ENCODE measurements at places on chromosomes 2 and 18. TPM values are rescaled to one million over a fixed set of nuclear protein-coding genes. Genes with fewer than 3 reads are reported as not detected.
A peak's percentile ranks its signal among the peaks of the same experiment; 100 is the strongest.

The STPG4 gene
- total RNA-seq: not detected

The SLC11A1 gene
- 0.29 TPM for total RNA-seq

The TNS1 gene
- 29.8 TPM for total RNA-seq

The NTSR2 gene
- total RNA-seq: not detected

The VWC2L gene
- not detected for total RNA-seq

The ATOH8 gene
- 0.11 TPM for total RNA-seq

The REG1B gene
- total RNA-seq: not detected

The FSHR gene
- total RNA-seq: not detected

DNA sequence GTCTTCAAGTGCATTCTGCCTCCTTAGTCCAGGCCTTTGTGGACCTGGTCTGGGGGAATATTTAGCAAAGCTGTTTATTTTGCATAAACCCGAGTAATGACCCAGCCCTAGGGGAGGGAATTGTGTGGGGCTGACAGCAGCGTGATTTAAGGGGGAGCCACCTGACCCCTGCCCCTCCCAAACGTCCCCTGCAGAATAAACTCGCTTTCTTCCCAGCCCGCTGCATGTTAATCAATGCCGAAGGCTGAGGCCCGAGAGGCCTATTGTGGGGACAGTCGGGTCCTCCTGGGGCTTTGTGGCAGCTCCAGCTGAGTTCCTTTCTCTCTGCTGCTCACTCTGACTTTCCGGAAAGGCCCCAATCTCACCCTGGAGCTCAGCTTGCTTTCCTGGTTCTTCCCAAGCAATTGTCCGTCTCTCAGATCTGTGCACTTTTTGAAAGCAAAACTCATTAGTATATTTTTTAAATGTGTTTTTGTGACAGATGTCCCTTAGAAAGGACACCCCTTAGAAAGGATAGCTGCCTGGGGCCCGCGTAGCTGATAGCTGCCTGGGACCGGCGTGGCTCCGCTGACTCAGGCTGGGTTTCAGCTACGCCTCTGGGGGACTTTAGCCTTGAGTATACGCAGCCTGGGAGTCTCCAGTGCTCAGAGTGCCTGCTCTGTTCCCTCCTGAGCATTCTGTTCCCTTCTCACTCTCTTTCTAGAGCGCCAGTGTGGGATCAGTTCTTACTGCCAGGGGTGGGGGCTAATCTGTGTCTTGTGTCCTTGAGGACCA, 158.3 kb downstream of the GLI2 start:
- H3K4me3 ChIP-seq: no peak overlapping the region
- no peak for DNase-seq
- H3K36me3 ChIP-seq: no peaks in the 10 kb centered on the region
- H3K27me3 ChIP-seq: no peaks in the 10 kb centered on the region

DNA sequence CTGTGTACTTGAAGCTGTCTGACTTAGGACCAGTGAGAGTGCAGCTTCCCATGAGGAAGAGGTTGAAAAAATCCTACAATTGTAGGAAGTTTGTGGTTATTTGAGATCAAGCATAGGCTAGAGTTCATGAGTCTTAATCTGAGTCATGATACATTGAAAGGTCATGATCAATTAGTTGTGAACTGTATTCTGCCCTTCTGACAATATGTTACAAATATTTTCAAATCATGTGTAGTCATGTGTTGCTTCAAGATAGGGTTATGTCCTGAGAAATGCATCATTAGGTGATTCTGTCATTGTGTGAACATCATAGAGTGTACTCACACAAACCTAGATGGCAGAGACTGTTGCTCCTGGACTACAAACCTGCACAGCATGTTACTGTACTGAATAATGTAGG, 68.4 kb upstream of the MFF start:
- DNase-seq: no peak
- no peak overlapping the region for H3K27ac ChIP-seq
- H3K4me3 ChIP-seq: no peak overlapping the region
- H3K4me1 ChIP-seq: no peaks in the 10 kb centered on the region
- H3K27me3 ChIP-seq: no peaks in the 10 kb centered on the region

GRCh38 chr2:42054714-42055430, 7.1 kb downstream of the PKDCC start:
- H3K4me1 ChIP-seq: no peaks in the 10 kb centered on the region
- H3K4me3 ChIP-seq: no peak overlapping the region
- H3K27me3 ChIP-seq: peaks cover 12% of the 10 kb centered on the region
- H3K36me3 ChIP-seq: no peaks in the 10 kb centered on the region
- no peak for DNase-seq

- no peak overlapping the region for H3K27ac ChIP-seq
- no peak for DNase-seq
- no peak overlapping the region for H3K4me3 ChIP-seq
- H3K36me3 ChIP-seq: peaks cover 5% of the 10 kb centered on the region
These were observed 31.2 kb upstream of the GPR17 start for GRCh38 chr2:127614731-127615130.

DNA sequence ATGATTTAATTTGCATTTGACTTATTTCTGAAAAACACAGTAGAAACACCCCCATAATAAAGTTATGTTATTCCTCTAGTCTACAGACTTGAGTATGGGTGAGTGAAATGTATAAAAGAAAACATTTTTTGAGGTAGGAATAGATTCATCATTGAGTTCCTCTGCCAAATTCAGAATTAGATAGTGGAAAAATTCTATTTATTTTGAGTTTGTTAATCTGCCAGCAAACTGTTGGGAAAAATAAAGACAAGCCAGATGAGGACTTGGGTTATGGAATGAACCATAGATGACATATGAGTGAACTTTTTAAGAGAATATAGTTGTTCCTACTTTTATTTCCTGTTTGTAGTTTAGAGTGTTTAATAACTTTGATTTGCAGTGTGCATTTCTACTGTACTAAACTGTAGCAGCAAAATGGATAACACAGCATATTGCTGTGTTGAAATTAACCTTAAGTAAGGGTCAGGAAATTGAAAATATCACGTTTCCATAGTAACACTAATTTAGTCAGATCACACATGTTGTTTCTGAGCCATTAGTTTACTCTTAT, 35.6 kb upstream of the PNPT1 start:
- H3K27me3 ChIP-seq: no peaks in the 10 kb centered on the region
- no peak overlapping the region for H3K4me3 ChIP-seq
- H3K36me3 ChIP-seq: no peaks in the 10 kb centered on the region
- H3K27ac ChIP-seq: no peak overlapping the region
- H3K4me1 ChIP-seq: no peaks in the 10 kb centered on the region
- DNase-seq: no peak

DNA sequence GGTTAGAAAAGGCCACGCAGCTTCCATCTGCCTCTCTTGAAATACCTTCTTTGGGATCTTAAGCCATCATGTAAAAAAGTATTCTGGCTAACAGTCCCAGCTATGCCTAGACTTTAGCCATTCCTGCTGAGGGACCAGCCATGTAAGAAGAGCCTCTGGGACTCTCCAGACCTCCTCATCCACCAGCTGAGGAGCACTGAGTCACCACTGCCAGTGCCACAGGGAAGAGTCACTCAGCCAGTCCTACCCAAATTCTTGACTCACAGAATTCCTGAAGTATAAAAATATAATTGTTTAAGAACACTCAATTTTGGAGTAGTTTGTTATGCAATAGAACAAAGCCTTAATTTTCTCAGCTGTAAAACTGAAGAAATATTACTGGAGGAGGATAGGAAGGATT, 436.7 kb downstream of the ZEB2 start:
- no peaks in the 10 kb centered on the region for H3K27me3 ChIP-seq
- DNase-seq: no peak
- H3K36me3 ChIP-seq: peaks cover 3% of the 10 kb centered on the region
- no peaks in the 10 kb centered on the region for H3K4me1 ChIP-seq

- DNase-seq: no peak
- H3K4me3 ChIP-seq: no peak overlapping the region
- H3K27ac ChIP-seq: no peak overlapping the region
- H3K27me3 ChIP-seq: no peaks in the 10 kb centered on the region
These were observed 43.0 kb downstream of the KIF3C start for GRCh38 chr2:25939257-25939668.

DNA sequence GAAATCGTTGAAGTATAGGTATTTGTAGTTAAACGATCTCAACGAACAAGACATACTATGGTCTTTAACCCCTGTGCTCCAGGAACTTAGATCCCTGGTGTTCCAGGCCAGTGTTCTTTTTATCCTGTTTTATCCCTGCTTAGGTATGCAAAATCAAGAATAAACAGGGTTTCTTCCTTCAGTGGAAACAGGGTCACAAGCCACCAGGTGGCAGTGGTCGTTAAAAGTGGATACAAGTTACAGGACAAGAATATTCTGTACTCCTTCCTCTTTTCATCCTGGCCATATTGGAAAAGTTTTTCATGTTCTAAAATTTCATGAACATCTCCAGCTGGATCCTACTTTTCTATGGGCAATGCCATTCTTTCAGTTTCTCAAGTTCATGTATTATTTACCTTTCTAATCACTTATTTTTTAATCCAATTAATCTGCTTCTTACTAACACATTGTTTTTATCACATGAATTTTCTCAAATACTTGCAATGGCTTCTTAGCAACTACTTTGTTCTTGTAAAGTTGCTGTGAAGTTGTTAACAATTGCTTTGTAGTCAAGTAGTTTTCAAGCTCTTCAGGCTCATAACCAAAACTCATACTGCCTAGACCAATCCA, 16.4 kb upstream of the HNMT start:
- peaks cover 5% of the 10 kb centered on the region for H3K4me1 ChIP-seq
- no peak overlapping the region for H3K4me3 ChIP-seq
- H3K27ac ChIP-seq: no peak overlapping the region
- H3K36me3 ChIP-seq: no peaks in the 10 kb centered on the region

DNA sequence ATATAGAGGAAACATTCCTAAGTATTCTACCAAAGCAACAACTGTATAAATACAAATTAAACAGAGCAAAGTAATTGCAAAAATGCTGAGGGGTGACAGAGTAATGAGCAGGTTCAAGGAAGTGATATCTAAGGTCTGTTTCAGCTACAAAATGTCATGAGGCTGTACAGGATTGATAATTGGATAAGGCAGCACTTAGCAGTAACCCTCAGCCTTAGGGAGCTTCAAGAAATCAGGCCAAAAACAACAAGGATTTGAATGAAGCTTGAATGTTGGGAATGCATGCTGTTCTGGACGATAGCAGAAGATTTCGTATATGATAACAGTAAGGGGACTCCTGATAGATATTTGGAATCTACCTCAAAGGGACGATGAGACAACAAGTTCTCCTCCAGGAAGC, 142.0 kb upstream of the MMADHC start:
- H3K36me3 ChIP-seq: no peaks in the 10 kb centered on the region
- H3K27me3 ChIP-seq: no peaks in the 10 kb centered on the region
- no peak overlapping the region for H3K4me3 ChIP-seq
- no peak for DNase-seq
- no peak overlapping the region for H3K27ac ChIP-seq

GRCh38 chr18:11040823-11041656, 108.3 kb downstream of the PIEZO2 start:
- H3K4me1 ChIP-seq: no peaks in the 10 kb centered on the region
- H3K27me3 ChIP-seq: peaks cover 2% of the 10 kb centered on the region
- H3K4me3 ChIP-seq: no peak overlapping the region
- peak; percentile 47 for DNase-seq
- no peak overlapping the region for H3K27ac ChIP-seq

DNA sequence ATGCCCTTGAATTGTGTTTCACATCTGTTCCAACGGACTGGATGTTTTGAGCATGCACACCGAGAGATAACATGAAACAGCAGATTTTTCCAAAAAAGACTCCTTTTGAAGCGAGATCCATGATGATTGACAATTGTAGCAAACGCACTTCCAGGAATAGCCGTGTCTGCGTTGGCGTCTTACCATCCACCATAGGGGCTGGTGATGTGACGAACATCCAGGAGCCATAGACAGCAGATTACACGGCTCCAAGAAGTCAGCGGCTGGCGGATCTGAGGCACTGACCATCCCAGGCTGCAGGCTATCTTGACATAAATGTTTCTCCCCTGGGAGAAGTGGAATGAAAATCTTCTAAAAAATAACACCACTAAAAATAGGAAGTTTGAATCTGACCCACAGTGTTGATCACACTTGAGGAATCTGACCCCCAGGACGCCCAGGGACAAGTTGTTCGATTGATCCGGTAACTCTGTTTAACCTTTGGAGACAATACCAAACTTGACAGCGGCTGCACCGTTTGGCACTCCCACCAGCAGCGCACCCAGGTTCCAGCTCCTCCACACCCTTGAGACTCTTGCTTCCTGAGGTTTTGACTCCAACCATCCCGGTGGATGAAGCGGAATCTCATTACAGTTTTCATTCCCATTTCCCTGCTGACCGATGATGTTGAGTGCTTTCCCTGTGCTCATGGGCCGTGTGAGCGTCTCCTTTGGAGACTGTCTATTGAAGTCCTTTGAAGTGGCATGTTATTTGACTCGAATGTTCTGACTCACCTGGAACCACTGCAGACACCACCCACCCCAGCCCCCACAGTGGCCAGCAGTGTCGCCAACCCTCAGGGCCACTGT, 140.0 kb upstream of the GPC1 start:
- H3K36me3 ChIP-seq: no peaks in the 10 kb centered on the region
- peak; percentile 10 for DNase-seq
- H3K27me3 ChIP-seq: no peaks in the 10 kb centered on the region
- H3K27ac ChIP-seq: no peak overlapping the region

DNA sequence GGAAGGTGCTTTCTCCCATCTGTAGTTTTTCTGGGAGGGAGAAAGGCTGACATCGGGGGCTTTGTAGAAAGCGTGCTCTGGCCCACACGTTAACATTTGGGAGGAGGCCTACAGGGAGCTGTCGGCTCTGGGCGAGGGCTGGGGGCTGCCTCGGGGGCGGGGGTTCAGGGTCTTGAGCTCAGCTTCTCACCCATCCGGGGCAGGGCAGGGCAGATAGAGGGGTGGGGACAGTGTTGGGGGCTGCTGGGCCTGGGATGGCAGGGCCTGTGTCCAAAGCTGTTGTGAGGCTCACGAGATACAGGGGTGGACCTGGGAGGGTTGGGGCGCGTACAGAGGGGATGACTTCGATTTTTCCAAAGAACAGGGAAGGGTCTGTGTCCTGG, 27.0 kb downstream of the NFATC1 start:
- H3K27me3 ChIP-seq: no peaks in the 10 kb centered on the region
- no peak overlapping the region for H3K4me3 ChIP-seq
- DNase-seq: no peak
- no peak overlapping the region for H3K27ac ChIP-seq
